ENCODE measurements at places on chromosomes 6 and 20.

- no peak for ATAC-seq
These were observed 132.7 kb upstream of the SALL4 start for GRCh38 chr20:51935003-51935358.

DNA sequence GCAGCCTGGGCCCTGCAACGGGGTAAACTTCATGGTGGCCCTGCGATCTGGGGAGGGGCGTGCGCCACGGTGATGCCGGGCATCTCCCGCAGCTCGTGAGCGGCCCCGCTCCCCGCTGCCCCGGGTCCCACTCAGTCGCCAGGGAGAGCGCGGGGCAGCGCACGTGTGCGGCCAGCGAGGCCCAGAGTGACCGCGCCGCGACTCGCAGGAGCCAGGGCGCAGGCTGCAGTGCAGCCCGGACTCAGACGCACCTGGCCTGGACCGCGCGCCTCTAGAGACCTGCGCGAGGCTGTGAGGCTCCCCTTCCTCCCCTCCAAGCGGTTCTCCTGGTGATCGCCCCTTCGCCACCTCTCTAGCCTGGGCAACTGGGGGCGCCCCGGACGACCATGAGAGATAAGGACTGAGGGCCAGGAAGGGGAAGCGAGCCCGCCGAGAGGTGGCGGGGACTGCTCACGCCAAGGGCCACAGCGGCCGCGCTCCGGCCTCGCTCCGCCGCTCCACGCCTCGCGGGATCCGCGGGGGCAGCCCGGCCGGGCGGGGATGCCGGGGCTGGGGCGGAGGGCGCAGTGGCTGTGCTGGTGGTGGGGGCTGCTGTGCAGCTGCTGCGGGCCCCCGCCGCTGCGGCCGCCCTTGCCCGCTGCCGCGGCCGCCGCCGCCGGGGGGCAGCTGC, 652 bp downstream of the BMP6 start:
- no peak for ATAC-seq

GRCh38 chr6:134161041-134161440, 108.6 kb upstream of the SLC2A12 start:
- ATAC-seq = no peak

- ATAC-seq = no peak
These were observed 291.5 kb downstream of the TBC1D32 start for GRCh38 chr6:121042766-121043165.

- ATAC-seq = no peak
These were observed 8.4 kb downstream of the MBOAT1 start for GRCh38 chr6:20203561-20204511.

DNA sequence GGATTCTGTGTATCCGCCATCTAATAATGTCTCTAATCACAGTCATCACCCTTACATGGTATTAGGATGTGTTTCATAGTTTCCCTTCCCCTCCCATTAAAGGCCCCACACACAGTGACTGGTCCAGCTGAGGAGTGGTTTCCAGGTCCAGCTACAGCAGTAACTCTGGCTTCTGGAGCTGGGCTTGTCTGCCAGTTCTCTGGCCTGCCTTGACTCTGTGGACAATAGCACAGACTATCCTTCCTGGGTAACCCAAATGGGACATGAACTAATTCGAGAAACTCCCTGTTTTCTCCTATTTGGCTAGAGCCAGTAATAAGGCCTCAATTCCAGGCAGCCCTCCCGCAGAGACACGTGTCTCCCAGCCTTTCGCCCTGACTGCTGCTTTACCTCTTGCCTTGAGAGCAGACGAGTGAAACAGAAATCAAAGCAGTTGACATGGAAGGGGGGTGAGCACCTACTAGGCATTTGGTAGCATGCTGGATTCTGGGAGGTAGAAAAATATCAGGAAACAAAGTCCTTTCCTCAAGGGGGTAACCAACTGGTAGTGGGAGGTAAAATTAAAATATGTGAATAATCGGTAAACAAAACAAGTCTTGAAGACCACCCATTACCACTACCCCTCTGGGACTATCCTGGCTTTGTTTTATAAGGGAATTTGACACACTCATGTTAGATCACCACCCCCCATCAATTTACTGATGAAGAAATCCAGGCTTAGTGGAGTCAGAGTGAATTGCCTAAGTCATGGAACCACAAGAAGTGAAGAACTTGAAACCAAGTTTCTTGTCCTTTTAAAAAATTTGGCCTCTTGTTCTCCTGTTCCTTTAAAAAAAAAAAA, 1.2 kb downstream of the TRAF3IP2 start:
- no peak for ATAC-seq

GRCh38 chr6:119677384-119677783, 327.8 kb upstream of the MAN1A1 start:
- ATAC-seq = no peak

DNA sequence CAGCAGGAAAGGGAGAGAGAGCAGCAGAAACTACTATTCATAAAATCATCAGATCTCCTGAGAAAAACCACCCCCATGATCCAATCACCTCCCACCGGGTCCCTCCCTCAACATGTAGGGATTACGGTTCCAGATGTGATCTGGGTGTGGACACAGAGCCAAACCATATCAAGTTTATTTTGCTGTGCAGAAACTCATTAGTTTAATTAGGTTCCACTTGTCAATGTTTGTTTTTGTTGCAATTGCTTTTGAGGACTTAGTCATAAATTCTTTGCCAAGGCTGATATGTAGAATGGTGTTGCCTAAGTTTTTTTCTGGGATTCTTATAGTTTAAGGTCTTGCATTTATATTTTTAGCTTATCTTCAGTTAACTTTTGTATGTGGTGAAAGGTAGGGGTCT, 422.0 kb upstream of the HS3ST5 start:
- no peak for ATAC-seq

DNA sequence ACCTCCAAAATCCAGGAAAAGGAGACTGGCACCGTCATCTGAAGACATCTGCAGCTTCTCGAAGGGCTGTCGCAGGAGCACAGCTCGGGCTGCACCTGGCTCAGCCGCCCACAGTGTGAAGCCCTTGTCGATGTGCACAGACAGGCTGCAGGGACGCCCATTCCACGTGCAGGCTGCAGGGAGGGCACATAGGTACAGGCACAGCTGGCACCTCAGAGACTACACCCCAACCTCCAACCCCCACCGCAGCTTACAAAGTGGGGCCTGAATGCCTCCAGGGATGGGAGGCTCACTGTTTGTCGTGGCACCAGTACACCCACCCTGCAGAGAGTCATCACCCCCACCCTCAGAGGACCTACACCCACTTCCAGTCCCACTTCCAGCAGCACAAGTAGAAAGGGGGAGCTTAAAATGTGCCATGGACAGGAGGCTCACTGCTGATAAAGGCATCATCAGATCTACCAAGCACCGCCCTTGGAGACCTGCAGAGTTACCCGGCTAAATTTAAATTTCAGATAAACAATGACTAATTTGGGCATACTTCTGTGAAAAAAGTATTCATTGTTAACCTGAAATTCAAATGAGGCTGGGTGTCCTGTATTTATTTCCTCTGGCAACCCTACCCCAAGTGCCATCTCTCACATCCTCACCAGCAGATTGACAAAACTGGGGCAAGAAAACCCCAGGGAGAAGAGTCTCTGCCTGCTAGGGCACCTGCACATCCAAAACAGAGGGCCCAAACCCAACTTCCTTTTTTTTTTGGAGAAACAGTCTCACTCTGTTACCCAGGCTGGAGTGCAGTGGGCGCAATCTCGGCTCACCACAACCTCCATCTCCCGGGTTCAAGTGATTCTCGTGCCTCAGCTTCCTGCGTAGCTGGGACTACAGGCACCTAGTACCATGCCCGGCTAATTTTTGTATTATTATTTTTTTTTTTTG, 7.7 kb upstream of the CDK5RAP1 start:
- no peak for ATAC-seq

DNA sequence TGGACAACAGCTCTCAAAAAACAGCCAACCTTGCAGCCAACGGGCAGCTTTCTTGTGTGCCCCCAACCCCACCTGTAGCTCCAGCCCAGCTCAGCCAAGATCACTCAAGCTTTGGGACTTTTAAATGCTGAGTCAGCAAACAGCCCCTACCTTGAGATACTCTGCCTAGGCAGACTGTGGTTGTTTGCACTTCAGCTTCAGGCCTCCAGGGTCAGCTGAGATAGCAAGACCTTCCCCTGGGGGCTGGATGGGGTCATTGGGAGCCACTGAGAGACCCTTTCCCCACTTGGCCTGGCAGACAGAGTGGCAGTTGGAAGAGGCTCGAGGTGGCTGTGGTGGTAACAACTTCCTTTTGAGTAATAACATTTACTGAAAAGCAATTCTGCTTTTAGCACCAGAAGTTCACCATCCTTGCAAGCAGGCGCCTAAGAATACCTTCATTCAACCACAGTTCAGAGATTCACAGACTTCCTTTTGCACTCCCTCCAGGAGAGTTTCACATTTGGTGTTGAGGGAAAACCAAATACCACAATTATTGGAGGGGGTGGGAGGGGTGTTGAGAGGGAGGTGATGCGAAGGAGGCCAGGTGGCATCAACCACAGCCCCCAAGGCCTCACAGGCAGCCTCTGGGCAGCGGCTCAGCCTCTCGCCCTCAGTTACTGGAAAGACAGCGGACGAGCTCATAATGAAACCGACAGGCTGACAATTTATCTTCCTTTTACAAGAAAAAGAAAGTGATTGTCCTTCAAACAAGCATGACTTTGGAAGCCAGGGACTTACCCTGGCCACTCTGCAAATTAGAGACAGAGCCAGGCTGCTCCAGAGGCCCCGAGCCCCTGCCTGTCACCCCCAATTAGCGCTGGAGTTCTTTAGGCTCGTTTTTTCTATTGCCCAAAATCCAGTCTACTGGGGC, 148.1 kb downstream of the CEBPB start:
- ATAC-seq = peak; percentile 64

DNA sequence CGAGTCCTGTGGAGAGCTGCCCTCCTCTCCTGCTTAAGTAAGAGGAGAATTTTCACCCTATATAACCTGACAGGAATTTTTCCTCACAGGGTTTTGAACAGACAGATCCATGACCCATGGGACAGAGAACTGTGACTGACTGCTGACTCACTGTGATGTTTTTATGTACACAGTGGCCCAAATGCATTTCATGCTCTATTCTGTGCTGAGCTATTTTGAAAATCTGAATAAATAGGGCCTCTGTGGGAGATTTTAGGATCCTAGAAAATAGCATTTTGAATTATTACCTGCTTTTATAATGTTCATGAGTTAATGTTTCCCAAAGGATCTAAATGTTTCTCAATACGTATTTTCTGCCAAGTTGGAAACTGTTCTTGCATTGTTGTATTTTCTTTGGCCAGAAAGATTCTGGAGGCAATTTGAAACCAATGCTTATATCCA, 577.4 kb downstream of the HTR1B start:
- no peak for ATAC-seq

DNA sequence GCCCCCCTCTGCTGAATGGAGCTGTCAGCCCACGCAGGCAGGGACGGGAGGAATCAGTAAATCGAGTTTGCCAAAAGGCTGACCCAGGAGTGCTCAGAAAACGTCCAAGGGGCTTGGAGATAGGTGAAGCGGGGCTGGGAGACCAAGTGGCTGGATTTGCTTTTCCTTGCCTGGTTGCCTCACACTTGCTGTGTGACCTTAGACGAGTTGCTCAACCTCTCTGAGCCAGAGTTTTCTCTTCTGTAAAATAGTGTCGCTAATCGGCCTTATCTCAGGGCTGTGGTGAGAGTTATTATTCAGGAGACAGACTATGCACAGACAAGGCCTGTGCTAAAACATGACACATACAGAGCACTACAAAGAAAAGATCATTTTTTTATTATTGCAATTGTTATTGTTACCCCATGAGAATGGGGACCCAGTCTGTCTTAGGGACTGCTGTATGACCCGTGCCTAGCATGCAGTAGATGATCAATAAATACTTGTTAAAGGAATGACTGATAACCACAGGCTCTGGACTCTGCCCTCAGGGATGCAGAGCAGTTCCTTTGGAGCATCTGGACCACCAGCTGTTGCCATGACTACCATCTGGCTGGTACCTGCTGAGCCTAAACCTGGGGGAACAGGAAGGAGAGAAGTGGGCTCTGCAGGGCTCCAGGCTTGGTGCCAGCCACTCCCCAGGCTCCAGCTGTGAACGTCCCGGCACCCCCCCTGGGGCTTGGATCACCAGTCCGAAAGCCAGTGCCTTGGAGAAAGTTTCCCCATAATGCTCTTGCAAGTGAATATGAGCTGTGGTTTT, 901 bp downstream of the KCNK15 start:
- no peak for ATAC-seq

DNA sequence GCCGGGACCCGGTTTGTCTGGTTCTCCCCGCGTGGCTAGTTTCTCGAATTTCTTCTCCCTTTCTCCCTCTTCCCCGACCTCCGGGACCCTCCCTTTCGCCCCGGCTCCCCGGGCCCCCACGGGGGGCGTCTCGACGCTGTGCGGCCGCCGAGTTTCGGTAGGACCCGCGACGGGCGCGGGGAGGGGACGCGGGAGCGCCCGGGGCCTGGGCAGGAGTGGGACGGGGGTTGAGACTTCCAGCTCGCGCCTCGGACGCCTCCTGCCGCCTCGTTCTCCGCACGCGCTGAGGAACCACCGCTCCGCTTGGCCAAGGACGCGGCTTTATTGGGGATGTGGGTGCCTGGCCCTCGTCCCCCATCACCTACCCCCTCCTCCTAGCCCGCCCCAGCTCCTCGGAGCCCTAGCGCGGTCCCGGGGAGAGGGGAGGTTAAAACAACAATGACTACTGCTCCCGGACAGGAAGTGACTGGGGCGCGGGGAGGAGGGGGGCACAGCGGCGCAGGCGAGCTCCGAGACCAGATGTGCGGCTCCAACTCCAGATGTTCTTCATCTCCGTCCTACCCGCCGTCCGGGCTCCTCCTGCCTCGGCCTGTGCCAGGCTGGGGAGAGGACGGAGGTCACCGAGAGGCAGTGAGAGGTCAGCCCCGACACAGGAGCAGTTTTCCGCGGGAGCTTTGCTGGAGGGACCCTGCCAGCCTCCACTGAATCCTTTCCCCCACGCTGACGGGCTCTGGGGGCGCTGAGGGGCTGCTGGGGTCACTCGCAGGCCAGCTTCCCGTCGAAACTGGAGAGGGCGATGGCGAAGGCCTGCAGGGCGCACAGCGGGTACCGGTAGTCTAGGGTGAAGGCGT, 917 bp upstream of the TEAD3 start:
- peak; percentile 55 for ATAC-seq

GRCh38 chr6:89270951-89271721, 44.0 kb downstream of the GABRR2 start:
- no peak for ATAC-seq

GRCh38 chr20:7366189-7366588, 574.1 kb downstream of the HAO1 start:
- ATAC-seq = no peak

- no peak for ATAC-seq
These were observed 83.5 kb downstream of the NCOA3 start for GRCh38 chr20:47585087-47585747.

Measured in activated CD4-positive, CD25-positive, alpha-beta regulatory T cell treated with anti-CD3 and anti-CD28 coated beads, Interleukin-2, amount 50 U/mL, for 24 hours (primary cell).